ENCODE measurements at places on chromosomes 4 and X. TPM values are rescaled to one million over a fixed set of nuclear protein-coding genes. Genes with fewer than 3 reads are reported as not detected.

The ZNF732 gene
- total RNA-seq = not detected

The SPANXN4 gene
- not detected for total RNA-seq

The SLC9B1 gene
- total RNA-seq = 0.24 TPM

The SLIT2 gene
- total RNA-seq = 12.7 TPM
